ENCODE measurements at places on chromosomes 2 and 18.

DNA sequence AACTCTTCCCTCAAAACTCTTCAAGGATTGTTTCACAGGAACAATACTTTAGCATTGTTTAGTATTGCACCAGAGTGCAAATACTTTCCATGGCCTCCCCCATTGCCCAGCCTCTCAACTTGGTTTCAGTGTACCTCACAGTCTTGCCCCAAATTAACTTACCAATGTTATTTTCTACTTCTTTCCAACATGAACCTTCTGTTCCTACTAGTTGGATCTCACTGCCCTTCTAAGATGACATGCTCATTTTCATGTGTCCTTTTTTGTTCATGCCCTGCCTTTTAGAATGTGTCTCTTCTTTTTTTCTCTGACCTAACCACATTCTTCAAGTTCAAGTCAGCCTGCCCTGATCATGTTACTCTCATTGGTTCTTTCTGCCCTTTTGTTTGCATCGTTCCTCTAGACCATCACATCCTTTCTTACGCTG is 4.1 kb downstream of the SPATS2L start:
- peaks cover 12% of the 10 kb centered on the region for H3K36me3 ChIP-seq
- no peak for DNase-seq
- H3K27ac ChIP-seq = no peak overlapping the region
- no peaks in the 10 kb centered on the region for H3K27me3 ChIP-seq
- peaks cover 49% of the 10 kb centered on the region for H3K4me1 ChIP-seq
- H3K4me3 ChIP-seq = no peak overlapping the region

DNA sequence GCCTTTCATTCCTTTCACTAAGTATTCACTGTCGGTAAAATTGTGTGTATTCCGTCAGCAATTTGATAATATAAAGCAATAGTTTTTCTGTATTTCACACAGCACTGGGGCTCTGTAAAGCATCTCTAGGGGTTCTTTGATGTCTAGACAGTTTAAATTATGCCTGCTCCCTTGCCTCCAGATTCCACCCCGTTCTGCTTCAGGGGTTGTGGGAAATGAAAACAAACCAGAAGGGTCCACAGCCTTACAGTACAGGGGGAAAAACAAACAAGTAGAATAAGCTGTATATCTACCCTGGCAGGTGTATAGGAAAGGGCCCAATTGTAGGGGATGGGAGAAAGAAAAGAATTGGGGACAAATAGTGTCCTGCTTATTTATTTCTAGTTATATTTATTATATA is 63.1 kb downstream of the ASXL3 start:
- no peak for DNase-seq
- H3K4me3 ChIP-seq = no peak overlapping the region
- H3K36me3 ChIP-seq = no peaks in the 10 kb centered on the region
- H3K4me1 ChIP-seq = no peaks in the 10 kb centered on the region
- no peaks in the 10 kb centered on the region for H3K27me3 ChIP-seq

- no peaks in the 10 kb centered on the region for H3K36me3 ChIP-seq
- no peaks in the 10 kb centered on the region for H3K27me3 ChIP-seq
- no peaks in the 10 kb centered on the region for H3K4me1 ChIP-seq
- DNase-seq = no peak
- H3K4me3 ChIP-seq = no peak overlapping the region
These were observed 74.7 kb upstream of the ETAA1 start for GRCh38 chr2:67322353-67323001.

- H3K4me3 ChIP-seq = no peak overlapping the region
- H3K27ac ChIP-seq = no peak overlapping the region
- no peak for DNase-seq
- H3K27me3 ChIP-seq = no peaks in the 10 kb centered on the region
- H3K4me1 ChIP-seq = no peaks in the 10 kb centered on the region
- no peaks in the 10 kb centered on the region for H3K36me3 ChIP-seq
These were observed 50.5 kb downstream of the MRPL33 start for GRCh38 chr2:27822049-27822448.

DNA sequence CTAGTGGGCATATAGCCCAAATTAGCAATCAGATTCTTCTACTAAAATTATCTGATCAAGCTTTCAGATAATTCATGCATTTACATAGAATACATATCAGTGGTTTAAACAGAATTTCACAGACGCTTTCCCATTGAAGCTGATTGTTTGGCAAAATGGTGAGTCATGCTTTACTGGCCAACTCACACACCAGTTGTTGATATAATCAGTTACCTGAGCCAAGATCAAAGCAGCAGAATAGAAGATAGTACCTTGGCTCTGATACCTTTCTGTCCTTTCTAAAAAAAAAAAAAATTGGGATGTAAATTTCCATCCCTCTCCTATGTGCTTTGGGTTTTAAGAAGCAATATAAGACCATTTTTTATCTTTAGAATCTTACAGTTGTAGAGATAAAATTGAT is 178.0 kb downstream of the MCFD2 start:
- no peaks in the 10 kb centered on the region for H3K4me1 ChIP-seq
- H3K27ac ChIP-seq = no peak overlapping the region
- no peaks in the 10 kb centered on the region for H3K27me3 ChIP-seq
- H3K4me3 ChIP-seq = no peak overlapping the region
- no peak for DNase-seq

DNA sequence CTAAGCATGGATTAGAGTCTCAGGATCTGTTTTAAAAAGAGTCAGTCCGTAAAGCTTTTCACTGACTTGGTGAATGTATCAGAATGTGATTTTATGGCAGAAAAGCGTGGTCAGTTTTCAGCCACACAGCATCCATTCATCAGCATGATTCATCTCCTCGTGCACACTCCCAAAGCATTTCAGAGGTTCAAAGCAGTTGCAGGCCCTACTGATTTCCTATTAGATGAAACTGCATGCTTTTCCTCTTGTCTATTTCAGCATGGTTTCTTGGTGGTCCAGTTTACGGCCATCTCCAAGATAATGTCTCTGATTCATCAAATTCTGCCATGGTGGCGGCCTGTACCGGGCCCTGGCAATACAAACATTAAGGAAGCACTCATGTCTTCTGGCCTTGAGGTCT is 4.8 kb upstream of the PARD6G start:
- peaks cover 24% of the 10 kb centered on the region for H3K27me3 ChIP-seq
- no peaks in the 10 kb centered on the region for H3K36me3 ChIP-seq
- H3K4me3 ChIP-seq = no peak overlapping the region
- H3K27ac ChIP-seq = no peak overlapping the region
- no peak for DNase-seq

GRCh38 chr2:206095536-206096332 is 9.8 kb upstream of the INO80D start:
- peaks cover 2% of the 10 kb centered on the region for H3K36me3 ChIP-seq
- no peaks in the 10 kb centered on the region for H3K4me1 ChIP-seq
- no peaks in the 10 kb centered on the region for H3K27me3 ChIP-seq

GRCh38 chr2:66536997-66537396 is 102.1 kb downstream of the MEIS1 start:
- no peak for DNase-seq
- H3K27ac ChIP-seq = no peak overlapping the region
- H3K36me3 ChIP-seq = no peaks in the 10 kb centered on the region
- H3K27me3 ChIP-seq = no peaks in the 10 kb centered on the region
- H3K4me1 ChIP-seq = no peaks in the 10 kb centered on the region
- no peak overlapping the region for H3K4me3 ChIP-seq

GRCh38 chr2:157821519-157822131 is 54.5 kb downstream of the ACVR1 start:
- no peak overlapping the region for H3K4me3 ChIP-seq
- H3K4me1 ChIP-seq = peaks cover 6% of the 10 kb centered on the region
- DNase-seq = no peak

DNA sequence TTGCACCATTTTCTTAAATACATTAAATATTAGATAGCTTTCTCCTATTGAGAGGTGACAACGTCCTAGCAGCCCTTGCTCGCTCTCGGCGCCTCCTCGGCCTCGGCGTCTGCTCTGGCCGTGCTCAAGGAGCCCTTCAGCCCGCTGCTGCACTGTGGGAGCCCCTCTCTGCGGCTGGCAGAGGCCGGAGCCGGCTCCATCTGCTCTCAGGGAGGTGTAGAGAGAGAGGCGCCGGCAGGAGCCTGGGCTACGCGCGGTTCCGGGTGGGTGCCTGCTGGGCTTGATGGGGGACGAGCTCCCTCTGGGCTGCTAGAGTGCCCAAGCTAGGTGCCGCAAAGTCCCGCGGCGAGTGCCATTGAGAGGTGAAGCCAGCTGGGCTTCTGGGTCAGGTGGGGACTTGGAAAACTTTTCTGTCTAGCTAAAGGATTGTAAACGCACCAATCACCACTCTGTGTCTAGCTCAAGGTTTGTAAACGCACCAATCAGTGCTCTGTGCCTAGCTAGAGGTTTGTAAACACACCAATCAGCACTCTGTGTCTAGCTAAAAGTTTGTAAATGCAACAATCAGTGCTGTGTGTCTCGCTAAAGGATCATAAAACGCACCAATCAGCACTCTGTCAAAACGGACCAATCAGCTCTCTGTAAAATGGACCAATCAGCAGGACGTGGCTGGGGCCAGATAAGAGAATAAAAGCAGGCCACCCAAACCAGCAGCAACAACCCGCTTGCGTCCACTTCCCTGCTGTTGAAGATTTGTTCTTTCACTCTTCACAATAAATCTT is 3.1 kb downstream of the RPRD1A start:
- no peak overlapping the region for H3K27ac ChIP-seq
- peaks cover 17% of the 10 kb centered on the region for H3K36me3 ChIP-seq
- peaks cover 32% of the 10 kb centered on the region for H3K4me1 ChIP-seq
- no peak overlapping the region for H3K4me3 ChIP-seq

DNA sequence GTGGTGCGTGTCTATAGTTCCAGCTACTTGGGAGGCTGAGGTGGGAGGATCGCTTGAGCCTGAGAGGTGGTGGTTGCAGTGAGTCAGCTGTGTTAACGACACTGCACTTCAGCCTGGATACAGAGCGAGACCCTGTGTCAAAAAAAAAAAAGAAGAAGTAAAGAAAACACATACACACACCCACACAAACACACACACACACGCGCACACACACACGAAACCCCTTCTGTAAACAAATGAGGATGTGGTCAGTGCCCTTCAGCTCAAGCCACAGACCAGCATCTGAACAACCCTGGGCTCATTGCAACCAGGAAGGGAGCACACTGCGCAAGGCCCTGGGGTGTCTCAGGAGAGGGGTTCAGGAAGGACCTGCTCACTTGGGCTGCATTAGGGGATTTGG is 47.9 kb upstream of the KCNF1 start:
- DNase-seq = no peak
- peaks cover 30% of the 10 kb centered on the region for H3K27me3 ChIP-seq
- no peak overlapping the region for H3K27ac ChIP-seq
- peaks cover 33% of the 10 kb centered on the region for H3K4me1 ChIP-seq

DNA sequence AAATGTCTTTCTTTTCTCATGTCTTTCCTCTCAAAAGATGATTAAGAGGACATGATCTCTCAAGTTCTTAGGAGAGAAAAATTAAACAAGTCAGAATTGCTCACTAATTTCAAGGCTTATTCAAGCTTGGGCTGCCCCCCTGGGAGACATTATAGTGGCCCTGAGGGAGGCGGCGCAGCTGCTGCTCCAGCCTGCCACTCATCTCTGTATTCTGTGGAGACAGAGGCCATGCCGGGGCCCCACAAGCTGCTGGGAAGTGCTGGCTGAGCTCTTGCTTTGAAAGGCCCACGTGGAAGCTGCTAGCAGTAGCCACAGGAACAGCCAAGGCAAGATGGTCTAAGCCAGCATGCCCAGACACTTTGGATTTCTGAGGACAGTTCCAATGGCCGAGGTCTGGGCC is 267.4 kb downstream of the LNPK start:
- no peak overlapping the region for H3K27ac ChIP-seq
- no peaks in the 10 kb centered on the region for H3K4me1 ChIP-seq
- DNase-seq = no peak

GRCh38 chr2:4951368-4951767 is 740.8 kb upstream of the SOX11 start:
- no peak for DNase-seq
- H3K4me1 ChIP-seq = no peaks in the 10 kb centered on the region
- no peaks in the 10 kb centered on the region for H3K27me3 ChIP-seq
- no peaks in the 10 kb centered on the region for H3K36me3 ChIP-seq
- no peak overlapping the region for H3K4me3 ChIP-seq

GRCh38 chr18:35050028-35050546 is 8.9 kb downstream of the MAPRE2 start:
- peaks cover 40% of the 10 kb centered on the region for H3K4me1 ChIP-seq
- DNase-seq = no peak
- H3K27me3 ChIP-seq = no peaks in the 10 kb centered on the region
- peaks cover 12% of the 10 kb centered on the region for H3K36me3 ChIP-seq
- H3K4me3 ChIP-seq = no peak overlapping the region
- H3K27ac ChIP-seq = no peak overlapping the region

- no peaks in the 10 kb centered on the region for H3K27me3 ChIP-seq
- DNase-seq = no peak
- no peak overlapping the region for H3K4me3 ChIP-seq
- H3K27ac ChIP-seq = no peak overlapping the region
- H3K36me3 ChIP-seq = no peaks in the 10 kb centered on the region
- H3K4me1 ChIP-seq = no peaks in the 10 kb centered on the region
These were observed 336.6 kb upstream of the SALL3 start for GRCh38 chr18:78643004-78643403.

- no peak overlapping the region for H3K4me3 ChIP-seq
- H3K4me1 ChIP-seq = peaks cover 13% of the 10 kb centered on the region
- no peaks in the 10 kb centered on the region for H3K36me3 ChIP-seq
- DNase-seq = no peak
- H3K27me3 ChIP-seq = peaks cover 26% of the 10 kb centered on the region
These were observed 72.1 kb downstream of the KLHL29 start for GRCh38 chr2:23456881-23457760.

DNA sequence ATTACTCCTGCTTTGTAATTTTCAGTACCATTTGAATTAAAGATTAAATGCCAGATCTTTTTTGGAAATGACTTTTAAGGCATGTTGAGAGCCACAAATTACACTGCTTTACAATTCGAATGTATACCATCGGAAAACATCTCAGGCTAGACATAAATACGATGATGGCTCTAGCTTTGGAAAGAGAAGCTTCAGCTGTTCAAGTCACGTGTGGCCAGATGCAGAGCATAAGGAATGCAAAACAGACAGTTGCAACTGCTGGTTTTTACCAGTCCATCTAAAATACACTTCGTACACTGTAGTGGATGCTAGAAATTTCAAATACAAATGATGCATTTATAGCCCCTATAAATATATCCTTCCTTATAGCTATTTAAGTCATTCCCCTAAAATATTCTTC is 8.0 kb downstream of the ZNF516 start:
- H3K27ac ChIP-seq = no peak overlapping the region
- no peaks in the 10 kb centered on the region for H3K36me3 ChIP-seq
- H3K4me3 ChIP-seq = no peak overlapping the region
- DNase-seq = no peak

DNA sequence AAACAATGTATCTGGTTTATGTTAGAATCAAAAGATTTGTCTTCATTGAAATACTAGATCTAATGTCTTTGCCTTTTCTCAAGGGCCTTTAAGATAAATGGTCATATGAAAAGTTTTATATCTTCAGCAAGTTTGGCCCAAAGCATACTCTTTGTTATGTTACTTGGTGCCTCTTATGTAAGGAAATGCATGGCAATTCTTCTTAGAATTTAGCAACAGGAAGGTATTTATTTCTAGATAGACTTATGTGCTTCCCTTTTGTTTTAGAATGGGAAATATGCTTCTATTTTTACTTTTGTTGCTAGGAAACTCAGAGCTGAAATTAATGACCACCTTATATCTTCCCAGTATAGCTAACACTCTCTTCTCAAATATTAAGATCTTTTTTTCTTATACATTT is 117.4 kb upstream of the DLX2 start:
- H3K36me3 ChIP-seq = peaks cover 2% of the 10 kb centered on the region
- no peak for DNase-seq
- H3K4me1 ChIP-seq = peaks cover 30% of the 10 kb centered on the region
- no peak overlapping the region for H3K4me3 ChIP-seq
- peaks cover 1% of the 10 kb centered on the region for H3K27me3 ChIP-seq

All from activated CD4-positive, alpha-beta memory T cell treated with anti-CD3 and anti-CD28 coated beads, Interleukin-2, amount 10 ng/mL, durations not matched to agents 7 days and 5 days (primary cell).